ENCODE measurements at places on chromosomes 6 and 20.

DNA sequence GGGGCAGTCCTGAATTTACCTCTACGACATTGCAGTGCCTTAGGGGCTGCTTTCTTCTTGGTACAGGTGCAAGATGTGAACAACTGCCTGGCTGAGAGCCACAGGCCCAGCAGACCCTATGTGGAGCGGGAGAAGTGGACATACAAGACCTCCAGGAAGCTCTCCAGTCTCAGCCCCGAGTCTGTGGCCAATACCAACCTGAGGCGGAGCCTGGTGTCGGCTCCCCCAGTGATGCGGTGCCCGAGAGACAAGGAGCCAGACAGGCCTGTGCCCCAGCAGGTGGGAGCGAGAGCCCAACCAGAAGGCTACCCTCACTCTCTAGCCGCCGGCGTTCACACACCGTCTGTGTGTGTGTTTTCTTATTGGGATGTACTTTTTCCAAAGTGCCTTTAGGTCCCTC lies 59.6 kb downstream of the EFCAB8 start:
- no peak for DNase-seq

- no peak for DNase-seq
These were observed at the start of gene INSM1 for GRCh38 chr20:20367575-20368417. TSS of gene INSM1 (plus strand) at chr20:20368104. CDS start at chr20:20368268, 164 bp downstream.

GRCh38 chr6:43450699-43451131 lies 4.6 kb downstream of the DLK2 start:
- no peak for DNase-seq

- DNase-seq, result no peak
These were observed 10.8 kb upstream of the RHAG start for GRCh38 chr6:49647476-49647875.

DNA sequence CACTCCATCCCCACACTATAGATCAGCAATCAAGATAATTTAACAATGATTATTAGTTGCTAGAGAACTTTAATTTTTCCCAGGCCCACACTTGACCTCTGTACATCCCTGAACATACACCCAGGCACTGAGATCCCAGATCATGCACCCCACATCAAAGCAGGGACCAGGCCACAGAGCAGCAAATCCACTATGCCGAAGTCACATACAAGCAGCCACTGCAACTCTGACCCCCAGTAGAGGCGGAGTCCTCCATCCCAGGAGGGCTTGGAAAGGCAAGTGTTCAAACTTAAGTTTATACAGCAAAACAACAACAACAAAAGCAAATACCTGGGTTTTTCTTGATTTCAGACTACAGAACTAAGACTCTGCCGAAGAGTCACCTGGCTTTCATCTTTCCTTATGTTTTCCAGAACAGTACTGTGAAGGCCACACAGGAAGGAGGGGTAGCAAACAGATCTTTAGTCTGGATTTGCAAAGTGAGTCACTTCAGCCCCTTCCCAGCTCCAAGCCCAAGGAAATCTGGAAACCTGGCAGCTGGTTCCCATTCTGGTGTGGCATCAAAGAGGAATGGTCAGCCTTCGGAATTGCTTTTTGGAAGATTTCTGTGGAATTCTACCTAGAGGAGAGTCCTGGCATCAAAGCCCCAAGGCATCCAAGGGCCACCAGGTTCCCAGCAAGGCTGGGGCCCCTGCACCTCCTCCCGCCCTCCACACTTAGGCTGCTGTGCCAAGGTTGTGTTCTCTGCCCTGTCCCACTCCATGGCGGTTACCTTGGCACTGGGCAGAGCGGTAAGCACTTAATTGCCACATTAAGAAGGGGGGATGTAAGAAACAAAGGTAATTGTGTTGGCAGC lies 7.3 kb downstream of the JAG1 start:
- no peak for DNase-seq

DNA sequence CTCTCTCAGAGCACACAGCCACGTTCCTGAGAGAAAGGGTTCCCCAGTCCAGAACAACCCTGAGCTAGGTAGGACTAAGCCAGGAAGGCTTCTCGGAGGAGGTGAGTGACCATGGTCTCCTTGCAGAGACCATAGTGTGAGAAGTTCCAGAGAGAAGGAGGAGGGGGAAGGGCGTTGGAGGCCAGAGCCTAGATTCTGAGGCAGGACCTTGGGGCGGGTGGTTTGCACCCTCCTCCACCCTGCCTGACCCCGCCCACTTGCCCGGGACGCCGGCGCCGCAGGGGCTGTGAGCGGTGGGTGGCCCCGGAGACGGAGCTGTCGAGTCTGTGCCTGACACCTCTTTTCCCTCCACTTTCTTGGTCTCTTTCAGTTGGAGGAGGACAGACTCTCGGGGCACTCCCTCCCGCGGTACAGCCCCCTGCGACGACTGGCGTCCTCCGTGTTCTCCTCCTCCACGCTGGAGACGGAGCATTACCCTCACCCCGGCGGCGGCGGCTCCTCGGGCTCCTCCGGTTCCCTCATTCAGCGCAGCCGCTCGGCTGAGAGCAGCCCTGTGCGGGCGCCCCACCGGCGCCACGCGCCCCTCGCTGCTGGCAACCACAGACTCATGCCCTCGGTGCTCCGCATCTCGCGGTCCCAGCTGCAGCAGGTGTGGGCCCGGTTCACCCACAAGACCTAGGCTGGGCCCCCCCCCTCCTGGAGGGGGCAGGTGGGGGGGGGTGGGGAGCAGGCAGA lies 26.2 kb downstream of the TTBK1 start:
- DNase-seq, result no peak

- DNase-seq, result no peak
These were observed 65.0 kb downstream of the HDDC2 start for GRCh38 chr6:125236536-125237327.

DNA sequence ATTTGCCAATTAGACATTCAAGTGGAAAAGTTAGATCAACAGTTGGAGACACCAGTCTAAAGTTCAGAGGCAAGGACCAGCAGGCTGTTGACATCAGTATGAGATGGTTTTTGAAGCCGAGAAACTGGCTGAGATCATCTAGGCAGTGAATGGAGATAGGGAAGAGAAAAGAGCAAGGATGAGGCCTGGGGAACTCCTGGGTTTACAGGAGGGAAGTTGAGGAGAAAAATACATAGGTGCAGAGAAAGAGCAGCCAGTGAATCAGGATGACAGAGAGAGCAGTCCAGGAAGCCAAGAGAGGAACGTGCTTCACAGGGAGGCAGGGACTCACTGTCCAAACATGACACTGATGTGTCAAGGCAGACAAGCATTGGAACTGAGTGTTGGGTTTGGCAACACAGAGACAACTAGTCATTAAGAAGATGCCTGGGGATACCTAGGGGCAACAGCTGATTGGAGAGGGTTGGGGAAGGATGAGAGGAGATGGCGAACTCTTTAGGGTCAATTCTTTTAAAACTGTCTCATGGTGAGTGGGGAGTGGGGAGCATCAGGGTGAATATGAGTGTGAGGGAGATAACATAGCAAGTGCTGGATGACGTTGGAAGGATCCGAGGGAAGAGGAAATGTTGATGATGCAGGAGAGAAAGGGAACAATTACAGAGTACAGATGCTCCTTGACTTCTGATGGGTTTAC lies 13.2 kb upstream of the SALL4 start:
- DNase-seq, result no peak

DNA sequence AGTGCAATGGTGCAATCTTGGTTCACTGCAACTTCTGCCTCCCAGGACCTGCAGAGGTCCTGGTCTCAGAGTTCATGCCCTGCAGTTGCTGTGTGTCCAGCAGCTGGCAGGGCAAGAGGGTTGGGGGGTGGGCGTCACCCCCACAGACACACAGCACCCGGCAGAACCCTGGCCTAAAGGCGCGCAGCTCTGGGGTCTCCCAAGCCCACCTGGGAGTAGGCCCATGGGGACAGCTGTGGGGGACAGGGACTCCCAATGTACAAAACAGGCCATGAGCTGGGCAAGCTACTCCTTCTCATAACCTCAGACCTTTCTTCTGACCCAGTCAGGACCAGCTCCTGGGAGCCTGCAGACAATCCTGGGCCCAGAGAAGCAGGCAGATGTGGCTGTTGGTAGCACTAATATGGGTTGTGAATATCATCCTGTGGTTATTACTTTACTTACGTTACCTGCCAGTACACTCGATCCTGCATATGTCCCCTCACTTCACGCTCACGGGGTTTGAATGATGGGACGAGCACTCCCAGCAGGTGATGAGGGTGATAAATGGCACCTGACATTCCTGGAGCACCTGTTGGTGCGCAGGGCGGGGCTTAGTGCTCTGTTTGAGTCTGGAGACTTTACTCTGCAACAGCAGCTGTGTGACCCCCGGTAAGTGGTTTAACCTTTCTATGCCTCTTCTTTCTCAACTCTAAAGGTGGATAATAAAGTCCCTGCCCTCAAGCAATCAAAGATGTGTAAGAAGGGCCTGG lies 39.9 kb upstream of the SULF2 start:
- no peak for DNase-seq

DNA sequence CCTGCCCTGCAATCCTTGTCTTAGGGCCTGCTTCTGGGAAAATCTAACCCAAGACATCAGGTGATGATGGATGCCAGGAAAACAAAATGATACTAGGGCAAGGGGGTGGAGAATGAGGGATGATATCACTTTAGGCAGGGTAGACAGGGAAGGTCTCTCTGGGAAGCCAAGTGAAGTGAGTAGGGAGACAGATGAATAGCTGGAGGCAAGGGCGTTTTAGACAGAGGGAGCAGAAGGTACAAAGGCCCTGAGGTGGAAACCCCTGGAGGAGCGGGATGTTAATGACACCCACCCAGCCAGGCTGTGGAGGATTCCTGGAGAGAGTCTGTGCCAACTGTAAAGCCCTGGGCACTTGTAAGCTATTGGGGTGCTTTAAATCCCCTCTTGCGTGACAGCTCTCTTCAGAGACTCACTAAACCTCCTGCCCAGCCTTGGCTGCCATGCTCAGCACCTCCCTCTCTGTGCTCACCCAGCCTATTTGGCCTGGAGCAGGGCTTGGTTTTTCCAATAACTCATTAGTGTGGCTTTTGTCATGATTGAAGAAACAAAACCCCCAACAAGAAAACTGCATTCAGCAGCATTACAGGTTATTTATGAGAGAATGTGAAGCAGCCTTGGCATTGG lies 12.4 kb upstream of the MDGA1 start:
- no peak for DNase-seq

- no peak for DNase-seq
These were observed 143.6 kb downstream of the MRPL14 start for GRCh38 chr6:43983632-43984031.
